ENCODE measurements at places on chromosomes 11 and 22.

DNA sequence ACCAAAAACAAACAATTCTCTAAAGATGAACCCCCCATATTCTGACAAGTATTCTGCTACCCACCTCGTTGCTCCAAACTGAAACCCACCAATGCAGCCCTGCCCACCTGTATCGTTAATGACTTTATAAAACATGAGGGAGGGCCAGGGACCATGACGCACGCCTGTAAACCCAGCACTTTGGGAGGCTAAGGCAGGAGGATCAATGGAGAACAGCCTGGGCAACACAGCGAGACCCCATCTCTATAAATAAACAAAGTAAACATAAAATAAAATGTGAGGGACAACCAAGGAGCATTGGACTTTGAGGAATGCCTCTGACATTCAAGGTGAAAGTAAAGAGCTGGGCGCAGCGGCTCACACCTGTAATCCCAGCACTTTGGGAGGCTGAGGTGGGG is 39.8 kb upstream of the ATXN10 start:
- no peak for DNase-seq

GRCh38 chr11:122883646-122883979 is 1.1 kb downstream of the JHY start:
- no peak for DNase-seq

- DNase-seq = no peak
Measured at GRCh38 chr22:49090853-49091135, 736.9 kb downstream of the BRD1 start.

GRCh38 chr11:1733009-1733715 is 17.2 kb downstream of the IFITM10 start:
- DNase-seq = no peak

GRCh38 chr11:111351374-111352055 is 27.6 kb downstream of the POU2AF1 start:
- DNase-seq = no peak

DNA sequence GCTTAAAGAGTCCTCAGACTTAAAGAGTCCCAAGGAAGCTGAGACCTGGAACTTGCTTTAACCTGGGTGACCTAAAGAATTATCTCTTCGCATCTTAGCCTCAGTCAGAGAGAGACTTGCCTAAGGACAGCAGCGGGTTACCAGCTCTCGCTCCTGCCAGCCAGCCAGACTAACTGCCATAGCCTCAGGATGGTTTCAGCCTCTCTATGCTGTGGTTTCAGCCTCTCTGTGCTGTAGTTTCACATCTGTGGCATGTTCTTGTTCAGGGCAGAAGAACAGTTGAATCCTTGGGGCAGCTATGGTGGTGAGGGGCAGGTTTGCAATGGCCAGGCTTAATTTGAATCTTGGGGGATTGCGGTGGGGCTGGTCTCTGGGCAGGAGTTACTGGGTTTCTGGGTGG is 2.3 kb downstream of the FRMD8 start:
- no peak for DNase-seq

- DNase-seq = no peak
Measured at GRCh38 chr11:78829146-78829545, 254.5 kb upstream of the NARS2 start.

DNA sequence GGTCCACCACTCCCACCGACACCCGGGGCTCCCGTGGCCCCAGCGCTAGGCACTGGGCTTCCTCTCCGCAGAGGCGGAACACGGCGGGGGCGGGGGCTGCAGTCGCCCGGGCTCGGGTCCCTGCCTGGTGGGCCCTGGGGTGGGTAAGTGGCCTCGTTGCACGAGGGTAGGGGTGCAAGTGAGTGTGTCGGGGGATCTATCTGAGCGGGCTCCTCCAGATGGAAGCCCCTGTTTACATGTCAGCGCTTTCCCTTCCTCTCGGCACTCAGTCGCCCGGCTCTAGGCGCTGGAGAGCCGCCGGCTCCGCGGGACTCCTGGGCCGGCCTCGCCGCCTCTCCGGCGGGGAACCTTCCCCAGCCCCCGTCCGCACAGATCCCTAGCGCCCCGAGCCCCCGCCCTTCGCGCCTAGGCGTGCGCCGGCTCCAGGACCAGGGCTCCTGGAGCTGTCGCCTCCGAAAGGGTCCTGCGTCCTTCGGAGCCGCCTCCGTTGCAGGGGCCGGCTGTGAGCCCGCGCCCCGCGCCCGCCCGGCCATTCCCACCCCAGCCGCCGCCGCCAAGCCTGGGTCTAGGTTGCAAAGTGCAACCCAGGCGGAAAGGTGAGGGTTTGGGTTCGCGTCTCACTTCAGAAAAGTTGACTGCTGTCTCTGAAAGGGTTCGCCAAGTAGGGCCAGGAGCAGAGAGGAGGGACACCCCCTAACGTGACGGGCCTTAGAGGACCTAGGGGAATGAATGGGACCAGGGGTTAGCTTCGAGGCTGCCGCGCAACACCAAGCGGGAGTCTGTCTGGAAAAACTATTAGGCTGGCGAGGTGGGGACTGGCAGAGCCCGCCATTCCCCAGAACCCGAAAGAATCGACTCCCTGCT is 978 bp downstream of the FLI1 start:
- peak; percentile 22 for DNase-seq

DNA sequence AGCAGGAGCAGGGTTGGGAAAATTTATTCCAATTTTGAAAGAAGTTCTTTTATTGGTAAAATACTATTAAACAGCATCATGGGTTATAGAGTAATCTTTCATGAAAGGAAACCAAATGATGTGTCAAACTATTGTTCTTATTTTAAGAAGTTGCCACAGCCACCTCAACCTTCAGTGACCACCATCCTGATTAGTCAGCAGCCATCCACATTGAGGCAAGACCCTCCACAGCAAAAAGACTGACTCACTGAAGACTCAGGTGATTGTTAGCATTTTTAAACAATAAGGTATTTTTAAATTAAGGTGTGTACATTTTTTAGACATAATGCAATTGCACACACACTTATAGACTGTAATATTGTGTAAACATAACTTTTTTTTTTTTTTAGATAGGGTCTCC is 3.7 kb upstream of the HEPHL1 start:
- DNase-seq = no peak

DNA sequence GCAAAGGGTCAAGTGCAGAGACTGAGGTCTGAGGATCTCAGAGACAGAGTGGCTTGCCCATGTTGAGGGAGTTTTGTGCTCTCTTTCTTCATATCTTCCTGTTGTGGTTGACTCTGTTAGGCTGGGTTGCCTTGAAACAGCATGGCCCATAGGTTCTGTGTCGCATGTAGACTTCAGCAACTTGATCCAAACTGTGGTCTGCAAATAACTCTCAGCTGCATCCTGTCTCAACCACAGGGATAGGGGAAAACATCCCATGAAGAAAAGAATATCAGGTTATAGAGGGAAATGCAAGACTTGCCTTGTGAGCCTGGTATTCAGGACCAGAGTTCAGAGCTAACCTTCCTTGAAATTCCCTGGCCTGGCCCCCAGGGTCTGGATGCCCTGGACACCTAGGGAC is 69.4 kb downstream of the FLI1 start:
- DNase-seq = no peak

DNA sequence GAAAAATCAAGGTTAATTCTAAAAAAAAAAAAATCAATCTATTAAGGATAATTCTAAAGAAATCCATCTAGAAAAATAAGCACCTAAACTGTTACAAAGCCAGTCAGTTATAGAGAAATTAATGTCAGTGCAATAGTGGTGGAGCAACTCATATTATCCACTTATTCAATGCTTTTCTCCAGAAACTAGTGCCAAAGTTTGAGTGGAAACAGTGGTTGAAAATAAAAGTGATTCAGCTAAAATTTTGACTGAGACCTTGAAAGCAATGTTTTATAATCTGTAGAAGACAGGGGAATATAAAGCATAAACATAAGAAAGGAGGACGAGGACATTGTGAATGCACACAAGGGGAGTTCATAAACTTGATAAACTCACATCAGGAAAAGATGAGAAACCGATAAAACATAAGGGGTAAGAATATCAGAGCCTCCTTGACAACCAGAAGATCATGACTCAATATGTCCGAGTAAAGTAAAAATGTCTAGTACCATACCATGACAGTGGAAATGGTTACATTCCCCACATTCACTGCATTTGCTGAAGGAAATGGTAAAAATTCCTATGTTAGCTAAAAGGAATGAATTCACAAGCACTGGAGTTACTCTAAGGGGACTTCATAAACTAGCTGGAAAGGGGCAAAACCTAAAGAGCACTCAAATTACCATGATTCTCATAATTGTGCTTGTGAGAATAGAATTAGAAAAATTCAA is 58.7 kb upstream of the SLC5A12 start:
- no peak for DNase-seq

DNA sequence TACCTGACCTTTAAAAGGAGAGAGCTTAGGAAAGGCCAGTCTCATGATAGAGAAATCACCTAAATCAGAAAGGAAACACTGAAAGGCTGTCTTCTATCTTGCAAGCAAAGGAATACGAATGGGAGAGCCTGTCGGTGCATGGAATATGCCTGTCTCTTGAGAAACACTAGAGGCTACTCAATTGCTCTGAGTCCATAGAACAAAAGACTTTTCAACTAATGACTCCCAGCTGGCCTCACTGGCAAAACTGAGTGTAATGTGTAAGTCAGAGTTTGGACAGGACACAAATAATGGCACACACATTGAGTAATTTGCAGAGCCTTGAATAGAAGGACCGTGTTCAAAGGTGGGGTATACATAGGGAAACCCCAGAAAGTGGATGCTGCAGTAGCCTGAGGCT is 171.0 kb upstream of the ARHGAP20 start:
- no peak for DNase-seq

DNA sequence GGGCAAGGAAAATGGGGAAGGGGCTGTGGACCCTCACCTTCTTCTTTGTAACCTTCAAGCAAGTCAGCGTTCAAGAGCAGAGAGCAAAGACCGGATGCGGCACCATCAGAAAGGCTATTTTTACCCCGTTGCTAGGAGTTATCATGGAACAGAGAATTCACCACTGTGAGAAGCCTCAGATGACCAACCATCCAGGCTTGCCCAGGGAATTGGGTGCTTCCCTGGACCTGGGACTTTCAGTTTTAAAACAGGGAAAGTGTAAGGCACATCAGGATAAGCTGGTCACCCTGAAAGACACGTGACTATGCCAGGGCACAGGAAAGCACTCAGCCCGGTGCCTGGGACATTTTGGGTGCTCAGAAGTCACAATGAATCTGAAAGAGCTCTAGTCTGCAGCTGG is 10.4 kb downstream of the GALNT18 start:
- DNase-seq = no peak

DNA sequence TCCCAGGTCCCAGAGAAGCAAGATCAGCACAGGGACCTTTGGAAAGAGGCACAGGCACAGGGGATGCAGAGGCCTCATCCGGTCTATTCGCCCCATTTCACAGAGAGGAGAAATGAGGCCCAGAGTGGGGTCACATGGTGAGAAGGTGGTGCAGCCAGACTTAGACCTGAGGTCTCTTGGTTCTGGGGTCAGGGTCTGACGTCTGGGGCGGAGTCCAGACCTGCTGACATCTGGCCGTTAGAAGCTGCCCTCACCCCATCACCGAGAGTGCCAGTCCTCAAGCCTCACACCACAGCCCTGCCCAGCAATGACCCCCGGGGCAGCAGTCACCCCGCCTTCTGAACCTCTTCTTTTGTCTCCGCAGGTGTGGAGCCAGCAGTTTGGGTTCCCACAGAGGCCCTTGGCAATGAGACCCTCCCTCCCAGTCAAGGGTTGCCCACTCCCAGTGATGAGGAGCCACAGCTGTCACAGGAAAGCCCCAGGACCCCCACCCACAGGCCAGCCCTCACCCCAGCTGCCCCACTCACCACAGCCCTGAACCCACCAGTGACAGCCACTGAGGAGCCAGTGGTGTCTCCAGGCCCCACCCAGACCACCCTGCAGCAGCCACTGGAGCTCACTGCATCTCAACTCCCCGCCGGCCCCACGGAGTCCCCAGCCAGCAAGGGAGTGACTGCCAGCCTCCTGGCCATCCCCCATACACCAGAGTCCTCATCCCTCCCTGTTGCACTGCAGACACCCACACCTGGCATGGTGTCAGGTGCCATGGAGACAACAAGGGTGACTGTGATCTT is 62.4 kb downstream of the OTOG start:
- DNase-seq = no peak

DNA sequence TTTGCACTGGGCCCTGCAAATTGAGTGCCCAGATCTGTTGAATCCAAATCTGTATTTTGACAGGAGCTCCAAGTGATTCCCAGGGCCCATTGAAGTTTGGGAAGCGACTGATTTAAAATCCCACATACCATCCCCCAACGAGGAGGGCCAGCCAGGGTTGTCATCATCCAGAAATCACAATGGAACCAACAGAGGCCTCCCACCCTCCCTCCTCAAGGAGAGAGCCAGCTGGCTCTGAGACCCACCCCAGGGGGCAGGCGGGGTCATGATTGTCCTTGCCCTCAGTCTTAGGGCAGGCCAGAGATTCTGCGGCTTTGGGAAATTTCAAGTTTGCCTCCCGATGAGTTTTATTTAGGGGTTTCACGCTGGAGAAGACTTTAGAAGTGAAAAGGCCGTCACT is 358.2 kb downstream of the MN1 start:
- DNase-seq = no peak

DNA sequence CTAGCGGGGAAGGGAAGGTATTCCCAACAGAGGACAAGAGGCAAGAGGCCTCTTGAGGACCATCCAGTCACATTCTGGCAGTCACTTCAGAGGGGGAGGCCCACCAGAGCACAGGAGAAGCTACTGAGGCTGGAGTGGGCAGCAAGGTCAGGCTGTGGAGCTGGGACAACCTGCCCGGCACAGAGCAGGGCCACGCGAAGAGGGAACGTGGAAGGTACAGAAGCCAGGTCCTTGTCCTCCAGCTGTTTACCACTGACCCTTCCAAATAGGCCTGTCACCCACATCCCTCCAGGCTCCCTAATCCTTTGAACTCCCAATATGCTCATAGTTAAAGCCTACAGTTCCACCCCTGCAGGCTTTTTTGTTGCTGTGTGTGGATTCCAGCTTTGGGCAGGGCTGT is 76.9 kb downstream of the IGLL1 start:
- no peak for DNase-seq

DNA sequence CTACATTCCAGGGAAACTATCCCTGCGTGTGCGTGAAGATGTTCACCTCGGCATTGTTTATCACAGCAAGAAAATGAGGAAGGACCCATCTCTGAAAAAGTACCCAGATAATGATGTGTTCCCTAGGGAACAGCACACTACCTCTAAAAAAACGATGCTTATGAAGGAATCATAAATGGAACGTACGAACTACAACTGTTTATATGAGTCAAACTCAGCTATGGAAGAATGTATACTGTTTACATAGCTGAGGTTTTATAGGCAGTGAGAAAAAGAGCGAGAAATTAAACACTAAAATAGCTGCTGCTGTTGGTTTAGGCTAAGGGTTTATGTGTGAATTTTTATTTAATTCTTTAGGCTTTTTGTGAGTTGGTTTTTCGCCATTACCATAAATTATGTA is 48.9 kb downstream of the APOL1 start:
- DNase-seq = no peak

DNA sequence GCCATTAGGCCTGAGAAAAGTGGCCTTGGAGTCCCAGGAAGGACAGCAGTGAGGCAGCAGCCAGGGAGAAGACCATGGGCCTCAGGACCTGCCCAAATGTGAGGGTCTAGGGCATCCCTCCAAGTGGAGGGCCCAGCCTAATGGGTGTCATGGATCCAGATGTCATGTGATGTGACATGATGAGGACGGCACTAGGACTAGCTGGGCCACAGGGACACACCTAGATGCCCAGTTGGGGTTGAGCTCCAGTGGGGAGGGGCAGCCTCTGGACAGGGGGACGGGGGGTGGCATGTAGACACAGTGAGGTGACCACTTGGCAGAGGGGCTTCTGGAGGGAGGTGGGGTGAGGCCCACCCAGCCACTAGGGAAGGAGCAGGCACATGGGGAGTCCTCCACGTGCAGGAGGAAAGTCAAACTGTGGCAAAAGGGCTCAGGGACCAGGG is 5.4 kb downstream of the SCARF2 start:
- DNase-seq = no peak

GRCh38 chr11:130043575-130043974 is 26.1 kb upstream of the APLP2 start:
- DNase-seq = peak; percentile 51

- no peak for DNase-seq
Measured at GRCh38 chr11:117281159-117281558, 10.0 kb upstream of the BACE1-AS start.
